ENCODE measurements at places on chromosomes 13 and 19. TPM values are rescaled to one million over a fixed set of nuclear protein-coding genes. Genes with fewer than 3 reads are reported as not detected.

DNA sequence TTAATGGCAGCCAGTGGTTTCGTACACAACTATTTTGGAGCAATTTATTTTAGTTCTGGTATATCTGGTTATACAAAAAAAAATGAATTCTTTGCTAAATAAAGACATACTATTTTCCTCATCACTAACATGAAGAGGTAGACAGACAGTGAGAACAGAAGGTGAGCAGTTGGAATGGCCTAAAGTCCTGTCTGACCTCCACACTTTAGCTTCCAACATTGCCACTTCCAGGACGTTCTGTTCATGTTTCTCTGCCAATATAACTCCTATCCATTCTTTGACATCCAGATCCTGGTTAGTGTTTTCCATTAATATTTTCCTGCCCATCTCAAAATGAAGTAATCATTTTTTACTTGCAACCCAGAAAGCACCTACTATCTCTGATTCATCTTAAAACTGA is 112.9 kb upstream of the FRY start:
- no peak for DNase-seq

GRCh38 chr19:10612499-10613119 is 12.7 kb upstream of the SLC44A2 start:
- no peak for DNase-seq

Gene SIGLEC8
- total RNA-seq: not detected

GRCh38 chr13:25046985-25047511 is 48.9 kb upstream of the PABPC3 start:
- DNase-seq: no peak

- DNase-seq: no peak
These were observed 7.8 kb downstream of the DIAPH3 start for GRCh38 chr13:60155978-60156377.

DNA sequence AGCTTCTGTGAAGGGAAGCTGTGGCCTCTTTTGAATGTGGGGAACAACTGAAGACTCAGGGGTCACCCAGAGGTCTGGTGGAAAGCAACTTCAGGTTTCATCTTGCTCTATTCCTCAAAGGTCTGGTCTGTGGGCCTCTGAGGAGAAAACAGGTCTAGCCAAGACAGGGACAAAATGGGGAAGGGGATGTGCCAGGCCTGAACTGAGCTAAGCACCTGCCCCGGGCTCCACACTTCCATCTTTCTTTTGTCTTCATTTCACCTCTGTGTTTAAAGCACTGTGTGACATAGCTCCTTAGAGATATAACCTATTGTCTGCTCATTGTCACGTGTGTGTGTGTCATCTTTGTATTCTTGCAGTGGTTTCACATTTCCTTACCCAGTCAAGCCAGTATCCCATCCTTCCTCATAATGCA is 19.9 kb upstream of the GDF15 start:
- DNase-seq: no peak

DNA sequence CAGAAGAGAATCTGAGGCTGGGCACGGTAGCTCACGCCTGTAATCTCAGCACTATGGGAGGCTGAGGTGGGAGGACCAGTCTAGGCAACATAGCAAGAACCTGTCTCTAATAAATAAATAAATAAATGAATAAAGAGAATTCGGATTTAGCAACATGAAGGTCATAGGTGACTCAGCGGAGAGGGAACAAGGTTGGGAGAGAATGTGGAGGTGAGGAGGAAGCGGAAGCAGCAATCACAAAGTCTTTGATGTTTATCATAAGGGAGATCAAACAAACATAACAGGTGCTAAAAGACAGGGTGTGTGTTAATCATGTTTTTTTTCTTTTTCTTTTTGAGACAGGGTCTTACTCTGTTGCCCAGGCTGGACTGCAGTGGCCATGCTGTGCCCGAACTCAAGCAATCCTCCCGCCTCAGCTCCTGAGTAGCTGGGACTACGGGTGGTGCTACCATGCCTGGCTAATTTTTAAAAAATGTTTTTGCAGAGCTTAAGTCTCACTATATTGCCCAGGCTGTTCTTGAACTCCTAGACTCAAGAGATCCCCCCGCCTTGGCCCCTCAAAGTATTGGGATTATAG is 16.3 kb downstream of the PBX4 start:
- DNase-seq: no peak

- DNase-seq: no peak
These were observed 55.1 kb upstream of the C1QTNF9 start for GRCh38 chr13:24254146-24254841.

Gene KLK2
- total RNA-seq: not detected

Gene ZNF296
- total RNA-seq: 0.27 TPM

Measured in NCI-H460 (cell line).